ENCODE measurements at places on chromosomes 6 and 20. TPM values are rescaled to one million over a fixed set of nuclear protein-coding genes. Genes with fewer than 3 reads are reported as not detected.

GRCh38 chr20:31718952-31719643 lies 3.6 kb downstream of the BCL2L1 start:
- no peak for DNase-seq

Gene CCM2L
- 0.62 TPM for total RNA-seq

- no peak for DNase-seq
Measured at GRCh38 chr20:40255365-40255764, 433.7 kb downstream of the MAFB start.

DNA sequence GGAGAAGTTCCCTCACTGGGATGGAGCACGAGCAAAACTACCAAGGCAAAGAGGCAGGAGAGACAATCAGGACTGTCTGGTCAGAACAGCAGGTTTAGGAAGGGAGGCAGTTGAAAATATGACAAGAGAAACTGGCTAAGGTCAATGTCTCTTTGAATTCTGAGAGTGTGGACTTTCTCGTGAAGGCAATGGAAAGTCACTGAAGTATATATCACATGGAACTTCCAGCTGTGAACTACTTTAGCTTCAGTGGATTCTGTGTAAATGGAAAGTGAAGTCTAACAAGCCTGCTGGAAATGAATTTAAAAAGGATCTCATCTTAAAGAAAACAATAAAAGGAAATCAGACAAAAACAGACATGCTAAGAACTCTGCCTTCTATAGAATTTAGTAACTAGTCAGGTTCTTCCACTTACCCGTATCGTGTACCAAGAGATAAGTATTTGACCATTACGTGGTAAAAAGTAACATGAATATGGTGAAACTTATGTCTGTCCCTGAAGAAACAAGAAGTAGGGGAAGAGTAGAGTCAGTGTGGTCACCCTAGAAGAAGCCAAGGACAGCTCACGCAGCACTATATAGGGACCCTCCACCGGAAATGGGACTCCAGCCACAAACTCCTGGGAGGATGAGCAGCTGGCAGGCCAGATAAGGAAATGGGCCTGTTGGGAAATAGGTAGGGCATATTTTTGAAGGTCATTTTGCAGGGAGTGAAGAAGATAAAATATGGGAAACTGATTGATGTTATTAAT lies 123.4 kb downstream of the MAP7 start:
- DNase-seq: no peak

DNA sequence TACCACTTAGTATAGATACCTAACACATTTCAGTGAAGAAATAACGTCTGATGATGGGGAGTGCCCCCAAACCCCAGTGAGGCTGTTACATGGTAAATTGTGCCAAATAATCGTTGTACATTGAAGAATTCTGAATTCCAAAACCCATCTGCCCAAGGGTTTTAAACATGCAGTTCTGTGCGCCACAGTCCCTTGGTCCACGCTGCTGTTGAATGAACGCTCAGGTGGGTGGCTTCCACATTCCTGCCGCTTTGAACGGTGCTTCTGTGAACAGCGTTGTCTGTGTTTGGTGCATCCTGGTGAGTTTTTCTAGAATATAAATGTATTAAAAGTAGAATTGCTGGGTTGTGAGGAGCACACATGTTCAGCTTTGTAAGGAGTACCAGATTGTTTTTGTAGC lies 2.9 kb downstream of the GID8 start:
- DNase-seq: no peak

DNA sequence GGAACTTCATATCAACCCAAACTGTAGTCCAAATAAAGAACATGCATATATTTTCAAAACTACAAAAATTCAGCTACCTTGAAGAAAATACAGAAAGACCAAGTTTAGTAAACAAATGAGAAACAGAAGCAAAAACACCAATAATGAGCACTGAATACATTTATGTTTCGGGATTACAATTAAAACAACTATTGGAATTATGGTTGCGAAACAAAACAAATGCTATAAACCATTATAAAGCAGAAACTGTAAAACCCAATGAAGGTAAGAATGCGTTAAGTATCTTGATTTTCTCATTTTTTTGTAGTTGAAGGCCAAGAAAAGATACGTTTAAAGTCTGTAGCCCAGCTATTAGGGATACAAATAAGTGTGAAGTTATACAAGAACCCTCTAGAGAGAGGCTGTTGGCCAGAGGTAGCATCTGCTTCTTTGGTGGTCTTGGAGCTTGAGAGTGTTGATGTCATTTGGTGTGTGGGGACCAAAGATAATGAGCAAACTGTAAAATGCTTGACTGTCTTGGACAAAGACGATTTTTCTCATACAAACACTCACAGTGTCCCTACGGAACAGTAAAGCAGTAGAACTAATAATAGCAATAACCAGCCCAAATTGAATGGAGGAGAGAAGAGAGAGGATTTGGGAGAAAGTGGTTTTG lies 111.5 kb downstream of the PRND start:
- no peak for DNase-seq

- no peak for DNase-seq
Measured at GRCh38 chr6:111990214-111990613, 63.7 kb upstream of the CCN6 start.

- no peak for DNase-seq
Measured at GRCh38 chr6:13517116-13517515, 29.7 kb upstream of the GFOD1 start.

DNA sequence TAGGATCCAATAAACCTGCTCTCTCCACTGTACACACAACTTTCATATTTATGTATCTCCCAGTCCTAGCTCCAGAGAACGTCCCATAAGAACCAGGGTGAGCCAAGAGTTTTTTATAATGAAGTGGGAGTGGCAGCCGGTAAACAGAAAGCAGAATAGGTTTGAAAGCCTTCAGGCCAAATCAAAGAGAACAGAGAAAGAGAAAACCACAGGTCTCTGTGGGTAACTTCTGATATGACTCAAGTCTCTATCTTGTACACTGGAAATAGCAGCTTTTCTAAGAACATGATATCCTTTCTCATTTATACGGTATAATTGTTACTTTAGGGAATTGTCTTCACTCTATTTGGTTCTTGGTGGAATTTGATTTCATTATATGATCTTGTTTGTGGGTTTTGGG lies 273.6 kb downstream of the PACRG start:
- DNase-seq: no peak

Gene SLA2
- 0.97 TPM for total RNA-seq

DNA sequence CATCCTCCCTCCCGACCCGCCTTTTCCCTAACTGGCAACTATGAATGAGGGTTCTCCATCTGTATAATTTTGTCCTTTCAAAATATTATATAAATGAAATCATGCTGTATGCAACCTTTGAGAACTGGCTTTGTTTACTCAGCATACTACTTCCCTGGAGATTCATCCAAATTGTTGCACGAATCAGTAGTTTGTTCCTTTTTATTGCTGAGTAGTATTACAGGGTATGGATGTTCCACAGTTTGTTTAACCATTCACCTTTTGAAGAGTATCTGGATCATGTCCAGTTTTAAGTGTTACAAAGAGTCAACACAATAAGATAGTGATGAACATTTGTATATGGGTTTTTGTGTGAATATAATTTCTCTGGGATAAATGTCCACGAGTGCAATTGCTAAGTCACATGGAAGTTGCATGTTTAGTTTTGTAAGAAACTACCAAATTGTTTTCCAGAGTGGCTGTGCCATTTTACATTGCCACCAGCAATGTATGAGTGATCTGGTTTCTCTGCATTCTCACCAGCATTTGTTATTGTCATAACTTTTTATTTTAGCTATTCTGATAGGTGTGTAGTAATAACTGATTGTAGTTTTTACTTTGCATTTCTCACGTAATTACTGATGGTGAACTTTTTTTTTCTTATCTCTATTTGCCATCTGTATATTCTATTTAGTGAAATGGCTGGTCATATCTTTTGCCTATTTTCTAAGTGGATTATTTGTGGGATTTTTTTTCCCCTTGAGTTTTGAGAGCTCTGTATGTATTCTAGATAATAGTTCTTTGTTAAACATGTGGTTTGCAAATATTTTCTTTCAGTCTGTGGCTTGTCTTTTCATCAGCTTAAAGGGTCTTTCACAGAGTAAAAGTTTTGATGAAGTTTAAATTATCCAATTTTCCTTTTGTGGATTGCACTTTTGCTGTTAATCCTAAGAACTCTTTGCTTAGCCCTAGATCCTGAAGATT lies 14.4 kb upstream of the RNF24 start:
- DNase-seq: no peak

DNA sequence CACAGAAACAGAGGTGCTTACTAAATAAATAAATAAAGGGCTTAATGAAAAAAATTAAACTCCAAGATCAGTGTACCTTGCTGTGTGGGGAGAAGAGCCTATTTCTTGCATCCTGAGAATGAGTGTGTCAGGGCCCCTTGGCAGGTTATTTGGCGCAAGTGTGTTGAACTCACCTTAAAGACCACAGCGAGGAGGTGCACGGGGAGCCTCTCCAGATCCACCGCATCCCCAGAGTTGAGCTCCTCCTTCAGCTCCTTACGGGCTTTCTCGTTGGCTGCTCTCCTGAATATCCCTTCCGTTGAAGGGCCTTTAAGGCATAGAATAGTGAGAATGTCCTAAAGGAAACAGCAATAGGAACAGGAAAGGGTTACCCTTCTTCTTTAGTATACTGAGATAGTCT lies 3.6 kb downstream of the TAGAP start:
- DNase-seq: no peak

DNA sequence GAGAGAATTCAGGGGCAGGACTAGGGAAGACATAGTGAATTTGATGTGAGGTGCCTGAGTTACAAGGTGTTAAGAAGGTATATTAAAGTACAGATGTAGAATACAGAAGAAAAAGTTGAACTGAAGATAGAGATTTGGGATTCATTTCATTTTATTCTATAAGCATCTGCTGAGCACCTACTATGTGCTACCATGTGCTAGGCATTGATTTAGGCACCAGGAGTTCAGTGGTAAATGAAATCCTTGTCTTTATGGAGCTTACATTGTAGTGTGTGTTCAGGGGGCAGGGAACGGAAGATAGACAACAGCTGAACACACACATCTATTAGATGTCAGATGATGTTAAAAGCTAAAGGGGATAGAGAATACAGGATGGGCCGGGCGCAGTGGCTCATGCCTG lies 2.8 kb downstream of the RSPH9 start:
- DNase-seq: no peak

- no peak for DNase-seq
Measured at GRCh38 chr6:137342607-137343190, 123.5 kb upstream of the IFNGR1 start.

- no peak for DNase-seq
Measured at GRCh38 chr6:16757332-16757731, 3.9 kb downstream of the ATXN1 start.

Gene GPX5
- total RNA-seq: not detected

Gene FAM209B
- not detected for total RNA-seq

DNA sequence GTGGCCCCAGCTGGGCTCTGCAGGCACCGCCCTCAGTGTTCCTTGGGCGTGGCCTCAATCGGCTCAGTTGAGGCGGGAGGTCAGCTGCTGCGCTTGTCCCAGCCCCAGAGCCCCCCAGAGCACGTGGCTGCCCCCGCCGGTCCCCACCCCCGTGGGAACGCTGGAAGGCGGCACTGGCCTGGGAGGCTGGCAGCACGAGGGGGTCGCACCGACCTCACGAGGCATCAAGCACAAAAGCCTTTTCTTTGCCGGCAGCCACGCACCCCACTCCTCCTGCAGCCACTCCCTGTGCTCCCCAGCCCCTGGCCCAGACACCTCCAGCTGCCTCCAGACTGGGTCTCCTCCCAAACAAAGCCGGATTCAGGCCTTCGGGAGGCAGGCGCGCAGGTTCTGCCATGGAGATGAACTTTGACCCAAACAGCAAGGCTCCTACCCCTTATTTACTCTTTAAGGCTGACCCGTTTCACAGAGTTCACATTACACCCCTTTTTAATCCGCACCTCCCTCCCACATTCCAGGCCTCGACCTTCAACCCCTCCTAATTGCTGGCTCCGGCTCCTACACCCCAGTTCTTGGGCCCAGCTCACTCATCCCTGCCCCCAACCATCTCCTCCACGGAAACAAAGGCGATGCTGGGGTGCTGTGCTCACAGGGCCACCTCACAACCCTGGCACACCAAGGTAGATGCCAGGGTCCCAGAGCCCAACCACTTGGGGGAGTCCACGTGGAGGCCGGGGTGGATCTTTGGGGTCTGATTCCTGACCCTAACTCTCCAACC lies 111.7 kb downstream of the NOL4L start:
- DNase-seq: no peak

Gene RAB44
- total RNA-seq: 0.16 TPM

- DNase-seq: no peak
Measured at GRCh38 chr20:36745234-36745926, 510 bp downstream of the NDRG3 start.

Gene WRNIP1
- 62.0 TPM for total RNA-seq

Gene C6orf141
- 49.7 TPM for total RNA-seq

DNA sequence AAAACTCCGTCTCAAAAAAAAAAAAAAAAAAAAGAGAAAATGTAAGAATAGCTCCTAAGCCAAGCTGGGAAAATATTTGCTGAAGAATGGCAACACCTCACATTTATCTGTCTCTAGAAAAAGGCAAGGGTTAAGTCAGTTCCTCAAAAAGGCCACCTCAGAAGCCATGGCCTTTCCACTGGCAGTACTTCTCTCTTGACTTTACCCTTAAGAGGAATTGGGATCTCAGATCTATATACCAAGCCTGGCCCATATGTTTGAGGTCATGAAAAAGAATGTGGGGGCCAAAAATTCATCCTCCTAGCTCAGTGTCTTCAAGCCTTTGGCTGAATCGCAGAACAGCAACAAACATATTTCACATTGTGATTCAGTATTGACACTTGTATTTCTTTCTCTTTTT lies 10.9 kb upstream of the NCOA3 start:
- DNase-seq: no peak

DNA sequence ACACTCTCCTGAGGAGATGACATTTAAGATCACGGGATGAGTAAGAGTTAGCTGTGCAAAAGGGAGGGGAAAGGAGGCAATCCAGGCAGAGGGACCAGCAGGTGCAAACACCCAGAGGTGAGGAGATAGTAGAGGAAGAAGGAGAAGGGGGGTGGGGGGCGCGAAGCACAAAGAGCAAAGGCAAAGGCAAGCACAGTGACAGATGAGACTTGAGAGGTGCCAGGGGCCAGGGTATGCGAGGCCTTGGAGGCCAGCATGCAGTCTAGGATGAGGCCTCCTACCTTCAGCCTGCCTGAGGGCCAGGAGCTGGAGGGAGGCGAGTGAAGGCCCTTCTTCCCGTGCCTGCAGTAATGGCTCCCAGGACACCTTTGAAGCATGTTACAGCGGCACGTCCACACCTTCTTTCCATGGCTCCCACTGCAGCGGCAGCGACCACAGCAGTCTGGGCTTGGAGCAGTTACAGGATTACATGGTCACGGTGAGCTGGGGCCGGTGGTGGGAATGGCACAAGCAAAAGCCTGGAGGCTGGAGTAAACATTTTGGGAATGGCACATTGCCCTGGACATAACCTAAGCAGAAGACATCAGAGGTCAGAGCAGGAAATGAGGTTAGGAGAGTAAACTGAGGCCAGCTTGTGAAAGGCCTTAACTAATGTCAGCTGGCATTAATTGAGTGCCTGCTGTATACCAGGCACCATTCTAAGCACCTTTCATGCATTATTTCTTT lies 18.6 kb downstream of the CCM2L start:
- no peak for DNase-seq

Gene MEP1A
- total RNA-seq: not detected

Gene PLA2G7
- 2.8 TPM for total RNA-seq

GRCh38 chr6:35185971-35186370 lies 27.8 kb upstream of the SCUBE3 start:
- no peak for DNase-seq
